ENCODE measurements at places on chromosomes 5 and 9.

DNA sequence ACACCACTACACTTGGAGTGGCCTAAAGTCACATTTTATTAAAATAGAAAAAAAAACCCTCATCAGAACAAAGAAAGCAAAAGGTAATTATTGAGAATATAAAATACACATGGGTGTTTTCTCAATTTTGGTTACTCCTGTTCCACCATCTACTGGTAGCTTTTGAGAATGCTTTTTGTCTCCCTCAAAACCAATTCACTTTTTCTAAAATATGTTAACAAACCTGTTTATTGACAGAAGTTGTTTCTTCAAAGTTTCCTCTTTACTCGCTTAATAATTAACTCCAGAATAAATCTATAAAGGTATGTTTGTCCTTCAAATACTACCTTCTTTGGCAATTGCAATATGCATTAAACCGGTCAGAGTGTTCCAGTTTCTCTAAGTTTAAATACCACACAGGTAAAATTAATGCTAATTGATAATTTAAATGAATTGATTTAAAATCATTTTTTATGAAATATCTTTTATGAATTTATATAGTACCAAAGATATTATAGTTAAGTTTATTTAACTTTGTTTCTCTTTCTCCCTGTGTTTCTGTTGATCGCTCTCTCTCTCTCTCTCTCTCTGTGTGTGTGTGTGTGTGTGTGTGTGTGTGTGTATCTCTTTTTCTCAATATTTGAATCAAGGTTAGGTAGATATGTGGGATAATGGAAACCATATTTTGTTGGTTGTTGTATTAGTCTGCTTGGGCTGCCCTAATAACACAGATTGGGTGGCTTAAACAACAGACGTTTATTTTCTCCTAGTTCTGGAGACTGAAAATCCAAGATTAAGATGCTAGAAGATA, 487.4 kb downstream of the PRDM9 start:
- DNase-seq = no peak

GRCh38 chr9:35569206-35569605, 35.9 kb upstream of the TESK1 start:
- DNase-seq = no peak

DNA sequence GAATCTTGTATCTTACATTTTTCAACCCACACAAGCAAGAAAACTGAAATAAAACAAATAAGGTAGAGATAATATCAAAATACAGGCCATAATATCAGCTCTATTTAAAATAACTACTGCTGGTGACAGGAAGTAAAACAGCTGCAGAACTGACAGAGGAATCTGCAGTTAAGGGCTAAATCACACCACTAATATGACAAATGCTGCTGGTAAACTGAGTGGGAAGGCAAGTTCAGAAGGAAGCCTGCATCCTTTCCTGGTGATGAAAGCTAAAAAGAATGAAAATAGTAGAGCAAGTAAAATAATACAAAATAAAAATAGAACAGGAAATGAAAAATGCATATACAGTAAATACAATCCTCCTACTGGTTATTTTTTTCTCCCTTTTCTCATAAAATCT, 1293.7 kb upstream of the C9orf72 start:
- no peak for DNase-seq

GRCh38 chr9:105307591-105308130, 63.2 kb downstream of the SLC44A1 start:
- no peak for DNase-seq

DNA sequence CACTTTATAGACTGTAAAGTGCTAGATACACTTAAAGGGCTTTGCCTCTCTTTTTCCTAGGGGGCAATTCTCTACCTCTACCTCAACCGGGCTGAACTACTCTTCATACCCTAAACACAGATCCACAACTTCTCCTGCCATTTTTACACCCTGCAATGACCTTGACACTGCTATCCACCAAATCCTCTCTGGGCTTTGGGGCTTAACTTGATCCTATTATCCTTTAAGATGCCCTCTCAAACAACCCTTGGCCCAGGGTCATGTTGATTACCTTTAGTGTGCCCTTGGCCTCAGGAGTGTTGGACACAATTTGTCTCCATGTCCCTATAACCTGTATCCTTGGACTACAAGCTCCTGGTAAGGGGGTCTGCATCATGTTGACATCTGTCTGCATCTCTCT, 19.5 kb downstream of the ANXA6 start:
- DNase-seq = no peak

DNA sequence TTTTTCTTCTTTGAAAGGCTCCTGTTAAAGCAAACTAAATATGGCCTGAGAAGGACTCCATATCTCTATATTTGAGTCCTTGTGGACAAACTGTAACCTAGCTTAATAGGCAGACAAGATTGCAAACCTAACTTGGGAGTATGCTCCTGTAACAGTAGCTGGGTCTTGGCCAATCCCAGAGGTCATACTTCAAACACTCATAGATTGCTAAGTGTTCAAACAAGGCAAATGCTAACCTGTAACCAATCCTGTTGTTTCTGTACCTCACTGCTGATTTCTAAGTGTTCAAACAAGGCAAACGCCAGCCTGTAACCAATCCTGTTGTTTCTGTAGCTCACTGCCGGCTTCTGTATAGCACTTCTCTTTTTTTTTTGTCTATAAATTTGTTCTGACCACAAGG, 50.6 kb upstream of the CLK4 start:
- DNase-seq = no peak

- no peak for DNase-seq
Measured at GRCh38 chr9:134218230-134218629, 53.9 kb upstream of the RNU6ATAC start.

GRCh38 chr5:126976520-126977172, 53.7 kb downstream of the MARCHF3 start:
- no peak for DNase-seq

DNA sequence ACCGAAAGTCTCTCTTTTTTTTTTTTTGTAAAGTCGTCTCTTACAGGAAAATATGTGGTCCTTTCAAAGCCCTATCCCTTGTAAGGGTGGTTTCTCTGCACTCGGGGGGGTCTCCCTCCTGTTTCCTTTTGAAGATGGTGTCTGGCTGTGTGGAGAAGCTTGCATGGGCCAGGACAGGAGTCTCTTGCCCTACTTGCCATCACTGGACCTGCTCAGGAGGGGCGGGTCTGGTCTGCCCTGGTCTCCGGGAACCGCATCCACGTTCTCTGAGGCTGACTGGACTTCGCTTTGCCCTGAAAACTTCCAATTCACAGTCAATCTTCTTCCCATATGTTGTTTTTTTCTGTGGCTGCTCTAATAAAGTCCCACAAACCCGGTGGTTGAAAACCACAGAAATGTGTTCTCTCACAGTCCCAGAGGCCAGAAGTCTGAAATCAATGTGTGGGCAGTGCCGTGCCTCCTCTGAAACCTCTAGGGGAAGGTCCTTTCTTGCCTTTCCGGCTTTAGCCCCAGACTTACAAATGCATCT, 92.9 kb upstream of the IER5L start:
- no peak for DNase-seq

Measured in activated naive CD4-positive, alpha-beta T cell (primary cell).